ENCODE measurements at places on chromosomes 16 and 17.

- ATAC-seq, result no peak
Measured at GRCh38 chr16:87927195-87927562, 9.2 kb downstream of the CA5A start.

DNA sequence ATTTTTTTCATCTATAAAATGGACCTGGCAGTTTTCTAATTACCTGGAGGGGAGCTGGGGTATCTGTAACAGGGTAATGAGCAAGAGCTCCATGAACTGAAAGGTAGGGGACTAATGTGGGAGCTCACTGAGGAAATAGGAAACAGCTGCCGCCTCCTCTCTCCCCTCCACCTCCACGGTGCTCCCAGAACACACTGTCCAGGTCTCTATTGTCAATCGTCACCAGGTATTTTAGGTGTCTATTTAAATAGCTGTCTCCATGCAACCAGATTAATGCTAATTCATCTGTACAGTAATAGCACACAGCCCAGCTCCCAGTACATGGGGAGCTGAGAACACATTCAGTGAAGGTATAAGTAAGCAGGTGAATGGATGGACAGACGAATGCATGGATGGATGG is 233.3 kb downstream of the GRIN2A start:
- ATAC-seq, result no peak

- no peak for ATAC-seq
Measured at GRCh38 chr17:34499576-34499975, 79.8 kb upstream of the TMEM132E start.

GRCh38 chr17:51152766-51153209 is 571 bp upstream of the NME1 start:
- ATAC-seq, result no peak

DNA sequence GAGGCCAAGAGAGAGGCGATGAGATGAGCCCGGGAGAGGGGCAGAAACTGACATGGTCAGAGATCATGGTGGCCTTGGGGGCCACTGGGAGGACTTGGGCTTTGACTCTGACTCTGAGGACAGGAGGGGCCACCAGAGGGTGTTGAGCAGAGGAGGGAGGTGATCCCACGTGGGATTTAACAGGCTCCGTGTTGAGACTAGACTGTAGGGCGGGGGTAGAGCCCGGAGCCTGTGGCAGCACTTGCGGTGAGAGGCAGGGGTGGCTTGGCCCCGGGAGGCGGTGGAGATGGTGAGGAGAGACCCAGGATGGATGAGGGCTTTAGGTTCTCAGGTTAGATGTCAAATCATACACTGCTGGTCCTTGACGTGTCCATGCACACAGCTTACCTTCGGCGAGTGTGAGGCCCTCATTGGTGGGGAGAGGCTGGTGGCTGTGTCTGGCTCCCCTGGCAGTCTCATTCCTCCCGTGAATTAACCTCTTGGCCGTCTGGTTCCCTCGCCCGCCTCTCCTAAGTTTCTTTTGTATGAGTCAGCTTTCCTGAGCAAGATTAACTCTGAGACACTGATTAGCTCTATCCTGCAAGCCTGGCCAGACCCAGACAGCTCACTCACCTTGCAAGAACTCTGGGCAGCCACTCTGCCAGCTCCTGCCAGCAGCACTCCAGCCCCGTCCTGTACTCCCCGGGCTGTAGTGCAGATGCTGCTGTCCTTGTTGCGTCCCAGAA is 39.7 kb downstream of the VPS35L start:
- no peak for ATAC-seq

- peak; percentile 25 for ATAC-seq
Measured at GRCh38 chr17:47698749-47699535, 5.0 kb downstream of the TBKBP1 start.

DNA sequence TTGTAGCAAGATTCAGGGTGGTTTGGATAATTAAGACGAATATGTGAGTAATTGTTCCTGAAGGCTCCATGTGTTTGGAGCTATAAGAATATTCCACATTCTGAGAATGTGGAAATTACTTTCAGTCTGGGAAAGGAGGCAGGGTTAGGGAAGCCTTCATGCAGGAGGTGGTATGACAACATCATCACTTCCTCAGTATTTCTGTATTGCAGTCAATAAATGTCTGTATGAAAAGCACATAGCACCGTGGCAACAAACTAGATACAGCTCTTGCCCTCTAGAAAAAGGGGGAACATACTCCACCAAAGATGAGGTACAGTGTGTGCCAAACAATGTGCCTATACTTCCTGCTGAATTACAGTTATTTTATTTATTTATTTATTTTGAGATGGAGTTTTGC is 26.1 kb upstream of the DHRS7B start:
- ATAC-seq, result no peak

- no peak for ATAC-seq
Measured at GRCh38 chr17:82231312-82231561, 2.4 kb downstream of the SLC16A3 start.

DNA sequence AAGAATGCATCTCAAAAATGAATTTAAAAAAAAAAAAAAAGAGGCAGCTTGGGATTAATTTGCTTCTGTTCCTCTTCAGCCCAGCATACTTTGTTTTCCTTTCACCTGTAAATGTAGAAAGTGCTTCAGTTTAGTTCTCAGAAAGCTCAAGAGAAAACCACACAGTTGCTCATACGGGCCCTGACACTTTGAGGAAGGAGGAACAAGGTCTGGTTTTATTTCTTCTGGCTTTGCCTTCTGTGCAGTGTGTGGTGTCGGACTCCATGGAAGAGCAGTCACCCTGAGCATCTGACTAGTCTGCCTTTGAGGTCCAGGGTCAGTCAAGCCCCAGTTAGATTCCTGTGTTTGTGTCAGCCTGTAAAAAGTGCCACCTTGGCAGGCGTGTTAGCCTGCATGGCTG is 27.6 kb downstream of the NMT1 start:
- ATAC-seq, result no peak

DNA sequence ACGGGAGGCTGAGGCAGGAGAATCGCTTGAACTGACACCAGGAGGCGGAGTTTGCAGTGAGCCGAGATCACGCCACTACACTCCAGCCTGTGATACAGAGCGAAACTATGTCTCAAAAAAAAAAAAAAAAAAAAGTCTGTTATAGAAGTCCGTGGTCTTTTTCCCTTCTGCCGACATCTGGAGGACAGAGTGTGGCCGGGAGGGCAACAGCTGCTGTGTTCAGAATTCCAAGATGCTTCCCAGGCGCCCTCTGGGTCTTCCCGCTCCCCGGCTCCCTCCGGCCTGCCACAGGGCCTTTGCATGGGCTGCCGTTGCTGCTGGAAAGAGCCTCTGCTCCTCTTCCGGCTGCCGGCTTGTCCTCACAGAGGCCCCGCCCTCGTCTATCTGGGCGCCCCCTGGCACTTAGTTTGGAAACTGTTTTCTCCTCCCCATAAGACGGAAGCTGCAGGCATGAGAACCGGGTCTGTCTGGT is 2.4 kb upstream of the CACNA1H start:
- ATAC-seq, result no peak

DNA sequence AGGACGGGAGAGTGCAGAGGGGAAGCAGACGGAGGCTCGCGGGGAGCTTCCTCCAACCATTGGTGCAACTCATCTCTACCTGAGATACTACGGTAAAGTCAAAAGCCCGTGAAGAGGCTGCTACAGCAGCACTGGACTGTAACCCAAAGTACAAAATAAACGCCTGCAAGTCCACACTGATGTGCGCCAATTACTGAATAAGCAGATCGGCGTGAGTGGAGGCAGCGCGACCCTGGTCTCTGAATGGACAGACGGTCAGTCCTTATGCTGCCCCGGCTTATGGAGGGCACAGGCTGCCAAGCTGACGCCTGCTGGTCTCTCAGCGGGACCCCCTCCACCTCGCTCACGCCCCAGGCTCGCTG is 58.5 kb downstream of the LMF1 start:
- no peak for ATAC-seq

- ATAC-seq, result no peak
Measured at GRCh38 chr16:27226976-27227705, 23.8 kb downstream of the KDM8 start.

- ATAC-seq, result no peak
Measured at GRCh38 chr17:1611715-1612114, 16.9 kb downstream of the SLC43A2 start.

DNA sequence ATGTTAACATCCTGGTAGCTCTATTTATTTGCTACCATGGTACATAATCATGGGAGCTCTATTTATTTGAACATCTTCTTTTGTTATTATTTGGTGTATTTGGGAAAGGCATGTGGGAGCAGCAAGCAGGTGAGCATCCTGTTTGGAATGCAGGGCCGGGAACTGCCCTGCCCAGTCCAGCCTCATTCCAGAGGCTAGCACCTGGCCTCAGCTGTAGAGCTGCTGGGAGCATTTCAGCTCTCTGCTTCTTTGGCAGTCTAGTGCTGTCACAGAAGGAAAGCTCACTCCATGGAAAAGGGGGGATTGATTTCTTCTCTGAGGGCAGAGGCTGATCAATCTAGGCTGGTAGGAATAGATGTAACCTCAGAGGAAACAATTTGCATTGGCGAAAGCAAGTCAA is 112.5 kb downstream of the WWOX start:
- ATAC-seq, result no peak

GRCh38 chr17:72463287-72464102 is 342.7 kb downstream of the SOX9 start:
- no peak for ATAC-seq

DNA sequence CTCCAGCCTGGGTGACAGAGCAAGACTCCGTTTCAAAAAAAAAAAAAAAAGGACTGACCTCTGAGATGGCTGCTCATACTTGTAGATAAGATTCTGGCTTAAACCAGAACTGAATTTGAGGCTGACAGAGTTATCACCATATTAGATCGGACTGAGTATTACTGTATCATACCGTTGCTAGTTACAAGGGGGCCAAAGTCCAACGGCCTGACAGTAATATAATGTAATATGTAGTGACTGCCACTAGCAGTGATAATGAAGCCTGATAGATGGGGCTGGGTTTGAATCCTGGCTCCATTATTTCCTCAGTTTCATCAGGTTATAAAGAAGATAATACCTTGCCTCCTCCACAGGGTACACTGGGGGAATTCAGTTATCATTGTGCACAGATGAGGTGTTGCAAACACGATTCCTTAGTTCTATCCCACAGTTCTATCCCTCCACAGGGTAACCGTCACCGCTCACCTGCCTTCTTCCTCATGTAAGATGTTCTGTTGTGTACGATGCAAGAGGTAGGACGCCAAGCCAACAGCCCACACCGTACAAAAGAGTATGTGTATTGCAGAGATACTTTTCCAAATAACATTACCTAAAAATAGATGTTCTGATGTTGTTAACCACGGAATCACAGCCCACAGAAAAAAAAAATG is 5.2 kb downstream of the TMEM220 start:
- no peak for ATAC-seq

GRCh38 chr17:81527591-81528383 is at the start of gene FSCN2:
Gene FSCN2, plus strand, starts transcription at chr17:81528377. Its CDS starts 155 bp downstream, at chr17:81528532.
- ATAC-seq, result no peak

DNA sequence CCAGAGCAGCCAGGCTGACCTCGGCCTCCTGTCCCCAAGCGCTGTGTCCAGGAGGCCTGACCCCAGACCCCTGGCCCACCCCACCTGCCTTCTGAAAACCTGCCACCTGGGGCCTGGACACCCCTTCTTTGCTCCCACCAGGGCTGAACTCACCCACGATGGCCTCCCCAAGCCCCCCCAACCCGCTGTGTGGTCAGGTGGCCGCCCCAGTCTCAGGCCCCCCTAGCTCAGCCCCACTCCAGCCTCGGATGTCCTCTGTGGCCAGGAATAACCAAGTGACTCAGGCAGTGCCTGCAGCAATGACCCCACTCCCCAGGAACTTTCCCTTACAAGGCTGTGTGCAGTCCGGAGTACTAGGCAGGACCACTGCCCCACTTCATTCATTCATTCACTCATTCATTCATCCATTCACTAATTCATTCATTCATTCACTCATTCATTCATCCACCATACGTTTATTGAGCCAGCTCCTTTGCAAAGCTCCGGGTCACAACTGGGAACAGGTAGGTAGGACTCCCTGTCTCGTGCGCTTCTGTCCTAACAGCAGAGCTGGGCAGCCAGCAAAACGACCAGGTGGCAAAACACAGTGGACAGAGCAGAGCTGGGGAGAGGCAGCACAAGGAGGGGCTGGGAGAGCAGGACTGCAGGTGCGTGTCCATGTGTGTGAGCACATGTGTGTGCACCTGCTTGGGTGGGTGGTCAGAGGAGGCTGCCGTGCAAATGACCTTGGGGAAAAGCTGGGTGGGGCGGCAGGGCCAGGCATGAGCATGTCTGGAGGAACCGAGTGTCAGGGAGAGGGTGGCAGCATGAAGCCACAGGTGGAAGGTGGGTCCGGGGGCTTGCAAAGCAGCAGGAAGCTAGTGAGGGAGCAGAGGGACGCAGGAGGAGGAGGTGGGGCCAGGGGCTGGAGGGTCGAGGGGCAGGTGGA is 75.8 kb upstream of the CBX4 start:
- no peak for ATAC-seq

GRCh38 chr17:82230609-82231311 is 1.9 kb downstream of the SLC16A3 start:
- ATAC-seq, result peak; percentile 19

DNA sequence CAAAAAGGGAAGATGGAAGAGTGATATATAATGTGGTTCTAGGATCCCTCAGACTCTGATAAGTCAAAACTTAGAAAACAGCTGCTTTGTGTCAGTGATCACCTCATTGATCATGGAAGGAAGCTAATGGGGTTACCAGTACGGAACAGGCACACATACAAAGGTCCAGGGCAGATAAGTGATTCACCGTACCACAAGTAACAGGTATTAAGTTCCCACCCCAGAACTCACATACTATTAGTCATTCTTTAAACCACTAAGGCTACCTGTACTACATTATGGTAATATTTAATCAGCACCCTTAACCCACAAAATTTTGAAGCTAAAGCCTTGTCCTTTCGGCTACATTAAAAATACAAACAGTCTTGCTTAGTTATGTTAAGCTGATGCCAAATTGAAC is 17.4 kb downstream of the RNF43 start:
- peak; percentile 53 for ATAC-seq

GRCh38 chr16:67184995-67185650 is 1.4 kb upstream of the MATCAP1 start:
- ATAC-seq, result peak; percentile 19

DNA sequence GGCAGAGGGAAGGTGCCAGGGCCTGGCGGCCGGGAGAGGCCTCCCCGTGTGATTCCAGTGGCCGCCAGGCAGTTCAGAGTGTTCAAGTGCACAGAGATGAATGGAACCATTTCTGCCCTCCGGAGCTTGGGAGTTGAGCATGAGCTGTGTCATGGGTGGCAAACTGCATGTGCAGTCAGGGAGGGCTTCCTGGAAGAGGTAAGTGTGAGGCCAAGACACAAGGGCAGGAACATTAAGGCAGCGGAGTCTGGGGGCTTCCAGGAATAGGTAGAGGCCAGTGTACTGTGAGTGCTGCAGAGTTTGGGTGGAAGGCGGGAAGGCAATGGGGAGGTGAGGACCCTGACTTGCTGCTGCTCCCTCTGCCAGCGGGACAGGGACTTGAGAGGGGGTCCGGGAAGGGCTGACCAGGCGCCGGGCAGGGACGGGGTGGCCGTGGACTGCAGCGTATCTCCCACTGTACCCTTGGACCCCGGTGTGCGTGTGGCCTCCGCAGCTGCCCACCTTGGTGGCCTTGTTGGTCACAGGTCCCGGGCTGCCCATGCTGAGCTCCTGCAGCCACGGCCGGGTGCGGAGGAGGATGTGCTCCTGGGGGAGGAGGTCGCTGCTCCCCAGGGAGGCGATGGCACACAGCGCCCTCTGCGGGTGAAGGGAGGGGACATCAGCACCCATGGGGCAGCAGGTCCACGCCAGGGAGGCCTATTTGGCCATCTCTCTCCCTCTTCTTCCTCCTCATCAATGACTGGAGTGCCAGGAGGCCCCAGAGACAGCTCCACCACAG is 7.5 kb upstream of the CEP131 start:
- ATAC-seq, result no peak

GRCh38 chr17:50837980-50838954 is 2.9 kb downstream of the WFIKKN2 start:
- no peak for ATAC-seq
